Stimulated activated CD4-positive, alpha-beta T cell treated with anti-CD3 and anti-CD28 coated beads, Interleukin-1b, Interleukin-23, amount 100 ng/mL, for 1 hour (primary cell): ENCODE measurements at places on chromosomes 13 and 19.

DNA sequence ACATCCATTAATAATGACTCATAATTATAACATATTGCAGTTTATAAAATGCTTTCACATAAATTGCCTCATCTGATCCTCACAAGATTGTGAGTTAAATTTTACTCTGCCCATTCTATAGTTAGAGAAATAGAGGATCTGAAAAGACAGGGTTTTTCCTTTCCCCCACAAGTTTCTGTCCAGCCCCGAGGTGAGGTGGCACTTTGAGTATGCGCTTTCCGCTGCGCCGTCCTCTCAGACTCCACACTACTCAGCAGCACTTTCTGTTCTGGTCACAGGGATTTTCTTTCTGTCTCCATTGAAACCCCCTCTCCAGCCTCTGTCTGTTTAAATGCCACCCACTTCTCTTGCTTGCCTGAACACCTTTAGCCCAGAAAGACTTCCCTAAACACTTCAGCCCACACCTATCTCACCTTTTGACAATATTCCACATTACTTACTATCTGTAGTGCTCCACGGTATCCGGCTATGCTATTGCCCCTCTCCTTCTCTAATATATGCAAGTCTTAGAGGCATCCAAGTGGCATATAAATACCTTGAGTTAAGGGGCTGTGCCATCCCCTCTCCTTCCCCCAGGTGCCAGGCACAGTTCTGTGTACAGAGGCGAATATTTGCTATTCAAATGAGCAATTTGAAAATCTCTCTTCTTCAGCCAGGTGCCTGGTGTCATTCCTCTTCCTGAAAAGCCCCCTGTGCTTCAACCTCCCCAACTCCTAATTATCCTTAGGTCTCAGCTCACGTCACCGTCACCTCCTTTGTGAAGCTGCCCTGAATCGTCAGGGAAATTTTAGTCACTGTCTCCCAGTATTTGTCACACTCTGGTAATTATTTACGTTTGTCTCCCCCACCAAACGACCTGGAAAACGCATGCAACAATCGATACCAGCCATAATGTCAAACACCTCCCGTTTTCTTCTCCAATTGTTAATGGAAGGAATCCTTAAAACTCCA lies 268.7 kb downstream of the NHLRC3 start:
- DNase-seq: no peak

GRCh38 chr19:41367848-41368301 lies 3.9 kb upstream of the B9D2 start:
- no peak for DNase-seq

- no peak for DNase-seq
These were observed 294.2 kb downstream of the ZNF536 start for GRCh38 chr19:30666301-30666803.

- no peak for DNase-seq
These were observed 42.4 kb downstream of the TMEM255B start for GRCh38 chr13:113801289-113801961.

DNA sequence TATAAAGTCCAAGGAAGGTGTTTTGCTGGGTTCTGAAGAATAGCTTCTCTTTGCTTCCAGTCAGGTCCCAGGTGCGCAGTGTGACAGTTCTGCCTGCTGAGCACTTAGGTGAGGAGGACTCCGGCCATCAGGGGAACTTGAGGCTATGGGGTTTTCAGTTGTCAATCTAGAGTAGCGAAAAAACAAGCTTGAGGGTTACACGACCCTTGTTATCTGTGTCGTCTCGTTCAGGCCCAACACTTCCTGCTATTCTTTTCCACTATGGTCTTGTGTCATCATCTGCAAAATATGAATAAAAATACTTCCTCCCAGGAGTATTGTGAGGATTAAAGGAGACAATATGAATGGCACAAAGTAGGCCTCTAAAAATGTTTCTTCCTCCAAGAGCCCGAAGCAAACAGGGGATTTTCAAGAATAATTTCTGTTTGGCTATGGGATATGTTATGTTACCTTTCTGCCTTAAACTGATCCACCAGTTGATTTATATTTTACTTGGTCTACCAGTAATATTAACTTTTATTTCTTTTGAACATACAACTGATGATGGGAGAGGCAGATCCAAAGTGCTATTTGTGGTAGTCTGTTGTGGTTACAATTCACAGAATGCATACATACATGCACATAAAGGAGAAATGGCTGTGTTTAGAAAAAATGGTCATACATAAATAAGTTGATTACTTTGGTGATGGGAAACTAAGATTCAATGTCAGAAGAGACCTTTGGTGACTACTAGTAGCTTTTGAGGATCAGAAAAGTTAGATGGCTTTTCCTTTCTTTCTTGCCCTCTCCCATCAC lies 40.5 kb upstream of the RCBTB2 start:
- DNase-seq: no peak

DNA sequence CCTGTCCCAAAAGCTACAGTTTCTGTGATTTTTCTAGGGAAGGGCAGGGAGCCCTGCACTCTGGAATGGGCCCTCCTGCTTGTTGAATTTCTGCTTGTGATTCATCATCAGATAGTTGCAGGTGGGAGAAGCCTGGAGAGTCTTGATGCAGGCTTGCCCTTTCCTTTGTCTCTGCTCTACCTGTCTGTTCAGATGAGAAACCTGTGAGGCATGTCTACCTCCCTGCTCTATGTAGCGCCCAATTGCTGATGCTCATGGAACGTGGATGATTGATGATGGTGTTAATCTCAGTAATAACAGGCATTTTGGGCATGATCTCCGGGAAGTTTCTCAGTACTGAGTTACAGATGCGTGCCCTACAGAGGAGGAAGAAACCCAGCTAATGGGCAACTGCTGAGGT lies 10.9 kb upstream of the CBY2 start:
- no peak for DNase-seq

GRCh38 chr19:2887391-2887914 lies 13.3 kb upstream of the ZNF57 start:
- no peak for DNase-seq
